NCI-H1092 (cell line): ENCODE measurements at places on chromosomes 7 and 10.

DNA sequence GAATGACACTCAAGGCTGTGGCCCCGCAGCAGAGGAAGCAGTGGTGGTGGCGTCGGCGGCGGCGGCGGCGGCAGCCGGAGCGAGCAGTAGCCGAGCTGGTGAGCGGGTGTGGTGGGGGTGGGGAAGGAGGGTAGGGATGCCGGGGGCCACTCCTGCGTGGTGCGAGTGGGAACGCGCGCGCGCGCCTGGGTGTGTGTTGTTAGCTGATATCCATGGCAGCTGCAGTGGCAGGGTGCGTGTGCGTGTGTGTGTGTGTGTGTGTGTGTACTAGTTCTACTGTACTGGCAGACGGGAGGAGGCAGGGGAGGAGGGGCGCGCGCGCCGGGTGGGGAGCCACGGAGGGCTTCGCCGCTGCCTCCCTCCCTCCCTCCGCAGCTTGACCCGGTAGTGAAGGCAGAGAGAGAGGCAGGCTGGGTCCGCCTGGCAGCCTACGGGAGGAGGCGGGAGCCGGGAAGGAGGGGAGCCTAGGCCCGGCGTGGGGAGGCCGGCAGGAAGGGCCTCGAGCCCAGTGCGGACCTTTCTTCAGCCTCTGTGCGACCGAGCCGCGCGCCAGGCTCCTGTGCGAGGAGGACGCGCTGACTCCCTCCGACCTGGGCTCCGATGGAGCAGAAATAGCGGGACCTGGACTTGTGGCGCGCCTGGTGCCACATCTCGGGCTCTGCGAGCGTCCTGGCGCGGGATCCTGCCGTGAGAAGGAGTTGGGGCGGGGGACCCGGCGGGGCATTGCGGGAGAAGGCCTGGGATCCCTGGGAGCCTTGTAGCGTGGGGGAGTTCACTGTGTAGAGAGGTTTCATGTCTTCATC, at the start of gene MAGI2:
Gene MAGI2, minus strand, starts transcription at position 110 of the 803 bp plus-strand sequence. CDS start 347 bp downstream, outside the sequence.
- peak; percentile 23 for DNase-seq

GRCh38 chr10:33201056-33201780, 133.2 kb downstream of the NRP1 start:
- DNase-seq = no peak

- DNase-seq = no peak
These were observed 17.3 kb upstream of the HBP1 start for GRCh38 chr7:107151538-107151937.

GRCh38 chr10:70267161-70267933, 16.5 kb downstream of the NPFFR1 start:
- no peak for DNase-seq

DNA sequence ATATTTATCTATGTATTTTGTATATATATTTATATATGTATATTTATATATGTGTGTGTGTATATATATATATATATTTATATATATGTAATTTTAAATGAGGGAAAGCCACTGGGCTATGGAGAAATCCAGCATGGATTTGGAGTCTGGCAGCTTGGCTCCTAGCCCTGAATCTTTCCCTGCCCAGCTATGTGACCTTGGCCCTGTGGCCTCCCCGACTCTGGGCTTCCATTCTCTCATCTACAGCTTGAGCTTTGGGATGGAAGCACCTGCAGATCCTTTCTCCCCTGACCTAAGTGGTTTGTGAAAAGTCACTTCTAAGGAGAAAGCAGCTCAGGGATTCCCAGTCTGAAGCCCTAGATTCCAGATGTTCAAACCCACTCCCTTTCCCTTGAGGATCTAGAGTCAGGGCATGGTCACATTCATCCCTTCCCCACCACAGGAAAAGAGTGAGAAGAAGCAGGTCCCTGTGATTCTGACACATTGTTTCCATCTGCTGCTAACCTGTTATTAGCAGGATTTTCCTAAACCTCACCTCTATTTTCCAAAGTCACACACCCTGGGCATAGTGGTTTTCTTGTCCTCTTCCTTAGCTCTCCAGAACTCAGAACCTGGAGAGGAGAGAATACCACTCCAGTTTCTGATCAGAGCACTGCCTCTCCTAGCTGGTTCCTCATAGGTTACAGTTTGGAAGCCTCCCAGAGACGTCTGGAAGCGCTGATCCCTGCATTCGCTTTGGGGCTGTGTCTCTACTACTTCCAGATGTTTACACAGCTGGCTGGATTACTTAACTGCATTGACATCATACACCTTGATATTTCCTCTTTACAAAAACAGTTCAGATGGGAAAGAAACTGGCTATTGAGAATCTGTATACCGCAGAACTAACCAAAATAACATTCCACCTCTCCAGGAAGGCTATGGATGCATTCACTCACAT, 327.5 kb upstream of the ZMIZ1 start:
- DNase-seq = no peak

- DNase-seq = no peak
These were observed 55.5 kb upstream of the LRGUK start for GRCh38 chr7:134071355-134072331.

GRCh38 chr10:58531084-58531695, 18.5 kb downstream of the BICC1 start:
- peak; percentile 19 for DNase-seq

DNA sequence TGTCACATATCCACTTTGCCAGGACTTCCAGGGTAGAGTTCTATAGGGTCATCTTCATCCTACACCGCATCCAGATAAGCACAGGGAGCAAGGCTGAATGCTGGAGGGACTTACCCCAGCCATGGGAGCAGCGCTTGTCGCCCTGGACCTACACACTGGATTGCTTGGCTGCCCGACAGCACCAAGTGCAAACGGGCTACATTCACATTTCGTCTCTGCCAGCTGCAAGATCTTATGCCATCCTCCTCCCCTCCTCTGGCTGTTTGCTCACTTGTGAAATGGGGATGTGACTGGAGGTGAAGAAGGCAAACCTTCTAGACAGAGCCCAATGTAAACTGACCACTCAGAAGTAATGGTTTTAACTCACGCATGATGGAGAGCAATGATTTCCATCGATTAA, 1.0 kb downstream of the DDC start:
- DNase-seq = no peak

DNA sequence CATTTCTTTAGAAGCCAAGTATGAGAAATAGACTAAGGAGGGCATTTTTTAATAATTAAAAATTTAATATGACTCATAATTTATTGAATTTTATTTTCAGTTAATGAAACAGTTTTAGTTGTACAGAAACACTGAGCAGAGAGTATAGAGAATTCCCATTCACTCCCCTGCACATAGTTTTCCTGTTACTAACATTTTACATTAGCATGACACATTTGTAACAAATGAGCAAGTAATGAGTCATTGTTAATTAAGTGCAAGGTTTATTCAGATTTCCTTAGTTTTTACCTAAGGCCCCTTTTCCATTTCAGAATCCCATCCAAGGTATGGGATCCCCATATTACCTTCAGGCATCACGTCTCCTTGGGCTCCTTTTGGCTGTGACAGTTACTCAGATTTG, 271.5 kb upstream of the FZD8 start:
- no peak for DNase-seq

DNA sequence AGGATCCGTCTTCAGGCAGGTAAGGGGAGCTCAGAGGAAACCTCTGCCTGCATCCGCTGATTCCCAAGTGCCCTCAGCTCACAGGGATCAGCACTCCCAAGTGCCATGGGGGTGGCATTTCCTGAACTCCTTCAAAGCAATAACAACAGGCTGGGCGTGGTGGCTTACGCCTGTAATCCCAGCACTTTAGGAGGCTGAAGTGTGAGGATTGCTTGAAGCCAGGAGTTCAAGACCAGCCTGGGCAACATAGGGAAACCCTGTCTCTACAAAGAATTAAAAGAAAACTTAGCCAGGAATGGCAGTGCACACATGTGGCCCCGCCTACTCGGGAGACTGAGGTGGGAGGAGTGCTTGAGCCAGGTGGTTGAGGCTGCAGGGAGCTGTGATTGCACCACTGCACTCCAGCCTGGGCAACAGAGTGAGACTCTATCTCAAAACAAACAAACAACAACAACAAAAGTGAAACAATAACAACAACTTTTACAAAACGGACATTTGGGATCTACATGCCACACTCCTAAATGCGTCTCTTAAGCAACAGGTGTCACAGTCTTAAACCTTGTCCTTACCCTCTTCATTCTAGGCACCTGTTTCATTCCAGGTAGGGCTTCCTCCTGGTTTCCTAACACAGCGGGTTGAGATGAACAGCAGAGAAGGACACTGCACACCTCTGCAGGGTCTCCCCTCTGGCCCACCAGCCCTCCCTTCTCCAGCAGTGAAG, 73.8 kb downstream of the PAXIP1 start:
- no peak for DNase-seq

GRCh38 chr7:137593115-137593711, 249.7 kb upstream of the PTN start:
- no peak for DNase-seq
